OCI-LY7 (cell line): ENCODE measurements at places on chromosomes 6 and 20. TPM values are rescaled to one million over a fixed set of nuclear protein-coding genes. Genes with fewer than 3 reads are reported as not detected.

DNA sequence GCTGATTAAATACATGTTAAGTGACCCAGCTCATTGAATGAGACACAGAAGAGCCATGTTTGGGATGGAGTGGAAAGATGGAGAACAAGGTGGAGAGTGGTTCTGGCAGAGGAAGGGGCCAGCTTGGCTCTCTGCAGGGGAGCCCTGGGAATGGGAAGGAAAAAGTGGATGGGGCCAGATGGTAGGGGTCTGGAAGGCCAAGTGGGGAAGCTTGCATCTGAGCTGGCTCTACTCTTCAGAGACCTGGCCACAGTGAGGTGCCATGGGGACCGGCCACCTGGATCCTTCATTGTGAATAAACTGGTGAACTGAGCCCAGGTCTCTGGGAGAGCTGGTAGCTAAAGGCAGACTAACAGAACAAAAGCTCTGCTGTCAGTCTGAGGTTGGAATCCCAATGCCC, 48.9 kb upstream of the SIRPA start:
- DNase-seq: no peak

DNA sequence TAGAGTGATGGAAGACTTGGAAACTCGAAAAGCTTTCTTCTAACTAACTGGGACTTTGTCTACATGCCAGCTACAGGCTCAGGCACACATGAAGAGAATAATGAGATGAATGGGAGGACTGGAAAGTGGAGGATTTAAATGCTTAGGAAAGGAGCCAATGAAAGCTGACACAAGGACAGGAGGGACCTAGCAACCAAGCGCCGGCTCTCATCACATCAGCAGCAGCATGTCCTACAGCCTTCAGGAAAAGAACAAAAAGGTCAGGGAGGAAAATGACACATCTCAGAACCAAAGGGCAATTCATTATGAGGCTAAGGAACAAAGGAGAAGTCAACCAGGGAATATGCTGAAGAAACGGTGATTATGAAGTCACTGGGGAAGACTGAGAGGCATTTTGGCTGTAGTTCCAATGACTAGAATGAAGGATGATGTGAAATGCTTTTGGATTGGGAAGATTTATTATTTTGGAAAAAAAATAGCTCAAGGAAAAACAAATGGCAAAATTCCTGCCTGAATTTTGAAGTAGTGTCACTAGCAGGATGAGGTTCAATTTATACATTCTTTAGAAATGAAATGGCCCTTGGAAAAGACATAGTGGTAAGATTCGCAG, 5.7 kb downstream of the BACH2 start:
- no peak for DNase-seq

DNA sequence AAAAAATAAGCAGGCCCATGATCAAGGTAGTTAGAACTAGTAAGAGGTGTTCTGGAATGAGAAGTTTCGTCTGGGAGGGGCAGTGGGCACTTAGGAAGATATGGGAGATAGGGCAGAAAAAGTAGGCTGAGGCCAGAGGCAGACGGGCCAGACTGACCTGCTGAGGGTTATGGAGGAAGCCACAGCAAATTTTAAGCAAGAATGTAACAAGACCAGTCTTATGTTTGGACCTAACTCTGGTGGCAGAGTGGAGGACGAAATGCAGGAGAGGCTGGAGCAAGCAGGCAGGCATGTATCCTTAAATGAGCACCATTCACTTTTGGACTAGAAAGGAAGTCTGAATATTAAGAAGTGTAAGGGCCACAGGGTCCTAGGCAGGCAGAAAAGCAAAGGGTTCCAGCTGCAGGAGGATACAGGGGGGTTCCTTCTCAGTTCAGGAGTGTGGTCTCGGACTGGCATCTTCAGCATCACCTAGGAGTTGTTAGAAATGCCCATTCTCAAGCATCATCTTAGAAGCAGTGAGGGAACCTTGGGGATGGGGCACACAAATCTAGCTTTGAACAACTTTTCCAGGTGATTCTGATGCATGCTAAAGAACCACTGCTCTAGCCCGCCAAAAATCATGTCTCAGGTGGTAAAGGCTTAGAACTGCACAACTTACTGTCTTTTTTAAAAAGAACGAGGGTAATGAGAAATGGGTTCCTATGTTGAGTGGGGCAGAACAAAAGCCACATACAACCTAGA, 1.7 kb upstream of the DSTN start:
- DNase-seq: peak; percentile 7

GRCh38 chr20:48761874-48762273, 65.9 kb downstream of the PREX1 start:
- no peak for DNase-seq

DNA sequence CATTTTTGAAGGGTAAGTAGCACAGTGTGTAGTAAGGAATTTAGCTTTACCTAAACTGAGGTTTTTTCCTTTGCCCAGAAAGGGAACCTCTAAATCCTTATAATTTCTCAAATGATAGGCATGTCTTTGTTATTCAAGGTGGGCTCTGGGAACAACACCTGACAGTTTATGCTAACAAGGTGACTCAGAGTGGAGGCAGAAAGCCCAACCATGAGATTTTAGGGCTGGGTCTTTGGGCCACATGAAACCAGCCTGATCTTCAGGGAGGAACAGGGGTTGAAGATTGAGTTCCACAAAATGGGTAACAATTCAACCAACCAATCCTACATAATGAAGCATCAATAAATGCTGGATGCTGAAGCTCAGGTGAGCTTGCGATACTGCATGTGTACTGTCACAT, 46.6 kb downstream of the PRSS35 start:
- no peak for DNase-seq

DNA sequence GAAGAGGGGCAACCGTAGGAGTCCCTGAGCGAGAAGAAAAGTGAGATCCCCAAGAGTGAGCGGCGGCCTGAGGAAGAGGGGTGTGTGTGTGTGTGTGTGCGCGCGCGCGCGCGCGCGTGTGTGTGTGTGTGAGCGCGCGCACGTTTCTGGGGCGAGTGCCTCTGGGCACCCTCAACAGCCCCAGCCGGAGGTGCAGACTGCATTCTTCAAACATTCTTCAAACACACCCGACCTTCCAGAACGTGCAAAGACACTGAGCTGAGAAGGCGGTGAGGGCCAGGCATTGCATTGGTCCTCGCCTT, 76.2 kb upstream of the FOXP4 start:
- DNase-seq: no peak

Gene ABHD16B
- 0.29 TPM in 1 of 2 replicates, not detected in the other for total RNA-seq

Gene PPP1R18
- 106 and 109 TPM in 2 replicates for total RNA-seq

Gene HLA-F
- total RNA-seq: 56.0 and 65.8 TPM in 2 replicates

Gene MROH8
- total RNA-seq: 3.9 and 5.7 TPM in 2 replicates

DNA sequence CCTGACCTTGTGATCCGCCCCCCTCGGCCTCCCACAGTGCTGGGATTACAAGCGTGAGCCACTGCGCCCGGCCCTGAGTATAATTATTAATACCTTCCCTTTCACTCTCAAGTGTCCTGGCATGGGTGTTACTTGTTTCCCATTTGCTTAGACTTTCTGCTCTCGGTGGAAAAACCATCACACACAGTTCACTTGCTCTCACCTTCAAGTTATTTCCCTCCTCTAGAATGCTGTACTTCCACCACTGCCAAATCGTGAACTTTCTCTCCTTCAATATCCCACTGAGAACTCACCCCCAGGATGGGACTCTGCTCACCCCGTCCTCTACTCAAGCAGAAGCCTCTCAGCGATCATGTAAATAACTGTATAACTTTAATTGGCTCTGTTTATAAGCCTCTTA, 4.6 kb upstream of the HIVEP1 start:
- no peak for DNase-seq

DNA sequence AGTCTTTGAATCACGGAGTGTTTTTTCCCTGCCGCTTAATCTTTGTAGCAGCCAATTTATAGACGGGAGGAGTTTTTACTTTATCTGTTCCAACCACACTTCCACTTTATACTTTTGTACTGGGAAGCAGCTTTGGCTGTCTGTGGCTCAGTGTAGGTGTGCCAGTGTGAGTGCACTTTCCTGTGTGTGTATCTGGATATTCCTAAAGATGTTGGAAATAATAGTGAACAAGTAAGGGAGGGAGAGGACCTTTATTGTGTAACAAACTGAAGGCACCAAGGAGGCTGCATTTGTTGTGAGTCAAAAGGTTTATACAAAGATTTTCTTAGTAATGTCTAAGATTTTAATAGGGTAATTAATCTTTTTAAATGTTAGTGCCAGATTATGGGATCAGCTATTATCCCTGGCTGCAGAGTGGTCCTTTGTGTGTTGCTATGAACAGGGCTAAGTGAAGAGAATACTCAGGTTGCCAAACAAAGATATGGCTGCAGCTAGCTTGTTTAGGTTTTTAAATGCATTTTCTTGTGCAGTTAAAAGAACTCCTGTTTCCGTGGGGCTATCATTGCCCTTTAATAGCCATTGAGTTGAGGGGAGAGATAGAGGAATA, 226.3 kb downstream of the RNF144B start:
- no peak for DNase-seq
